ENCODE measurements at places on chromosomes 12 and 14.

- DNase-seq, result no peak
Measured at GRCh38 chr14:64812412-64812811, 67.3 kb downstream of the SPTB start.

DNA sequence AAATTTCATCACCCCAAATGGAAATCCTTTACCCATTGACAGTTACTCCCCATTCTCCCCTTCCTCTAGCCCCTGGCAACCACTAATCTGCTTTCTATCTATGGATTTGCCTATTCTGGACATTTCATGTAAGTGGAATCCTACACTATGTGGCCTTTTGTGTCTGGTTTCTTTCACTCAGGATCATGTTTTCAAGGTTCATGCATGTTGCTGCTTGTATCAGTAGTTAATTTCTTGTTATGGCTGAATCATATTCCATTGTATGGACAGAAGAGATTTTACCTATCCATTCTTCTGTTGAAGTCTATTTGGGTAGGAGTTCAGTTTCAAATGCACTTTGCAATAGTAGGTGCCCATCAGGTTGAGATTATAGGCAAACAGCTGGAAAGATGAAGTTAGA, 1.4 kb downstream of the RFC5 start:
- DNase-seq, result no peak

DNA sequence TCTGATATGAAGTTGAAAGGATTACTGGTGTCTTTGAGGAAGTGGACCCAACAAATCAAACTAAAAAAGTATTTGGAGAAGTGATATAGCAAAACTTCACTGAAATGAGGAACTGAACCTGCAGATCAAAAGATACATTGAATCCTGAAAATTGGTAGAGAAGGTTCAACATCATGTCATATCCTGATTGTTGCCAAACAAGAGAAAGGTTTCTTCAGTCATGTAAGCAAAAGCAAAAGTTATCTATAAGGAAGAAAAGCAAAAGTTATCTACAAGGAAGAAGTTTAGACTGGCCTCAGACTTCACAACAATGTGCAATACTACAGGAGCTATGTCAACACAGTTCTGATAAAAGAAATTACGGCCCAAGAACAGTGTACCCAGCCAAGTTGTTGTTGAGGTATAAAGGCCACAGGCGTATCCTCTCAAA, 142.7 kb downstream of the RAD51B start:
- DNase-seq, result no peak

DNA sequence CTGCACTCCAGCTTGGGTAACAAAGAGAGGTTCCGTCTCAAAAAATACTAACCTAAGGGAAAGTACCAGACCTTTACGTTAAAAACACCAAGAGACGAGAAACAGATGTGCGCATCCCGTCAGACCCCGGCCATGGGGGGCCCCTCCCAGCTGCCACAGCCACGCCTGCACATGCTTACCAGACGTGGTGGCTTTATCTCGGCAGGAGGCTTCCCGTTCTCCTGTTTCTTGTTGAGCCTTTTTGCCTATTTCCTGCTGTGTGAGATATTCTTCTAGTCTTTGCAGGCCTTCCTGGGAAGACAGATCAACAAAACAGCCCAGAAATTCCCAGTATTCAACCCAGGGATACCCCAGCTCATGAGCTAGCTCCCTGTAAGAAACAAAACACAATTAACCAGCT, 23.6 kb downstream of the PGAM5 start:
- DNase-seq, result peak; percentile 87

DNA sequence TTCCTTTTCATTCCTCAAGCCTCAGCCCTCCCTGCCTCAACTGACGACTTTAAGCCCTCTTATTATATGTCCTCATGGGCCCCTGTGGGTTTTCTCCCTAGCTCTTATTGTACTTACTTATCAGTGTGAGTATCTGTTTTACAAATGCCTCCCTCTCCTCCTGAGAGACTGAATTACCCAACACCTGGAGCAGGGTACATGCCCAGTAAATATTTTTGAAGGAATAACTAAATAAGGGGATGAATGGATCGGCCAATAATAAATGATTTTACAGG, 95.8 kb upstream of the SLC35F4 start:
- DNase-seq, result no peak

GRCh38 chr12:19916974-19917373, 451.4 kb upstream of the PDE3A start:
- DNase-seq, result no peak

- DNase-seq, result no peak
Measured at GRCh38 chr14:99503848-99504453, 22.7 kb downstream of the CCNK start.

Measured in astrocyte of the spinal cord (primary cell).